ENCODE measurements at places on chromosomes 11 and 22.

DNA sequence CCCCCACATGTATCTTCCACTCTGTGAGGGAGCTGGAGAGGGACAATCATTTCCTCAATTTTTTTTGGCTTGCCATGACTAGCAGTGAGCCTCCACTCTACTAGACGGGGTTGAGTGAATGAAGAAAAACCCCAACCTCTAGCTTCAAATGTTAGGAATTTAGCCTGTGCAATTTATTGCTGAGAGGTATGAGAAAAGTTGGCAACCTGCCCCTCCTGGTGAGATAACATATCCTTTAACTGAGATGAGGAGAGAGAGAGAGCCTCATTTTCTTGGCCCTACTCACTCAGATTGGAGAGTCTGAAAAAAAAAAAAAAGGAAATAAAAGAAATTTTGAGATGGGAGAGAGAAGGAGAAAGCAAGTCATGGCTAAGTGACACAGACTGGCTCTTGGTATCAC lies 218.2 kb upstream of the CARD18 start:
- H3K27ac ChIP-seq = no peak overlapping the region
- H3K4me1 ChIP-seq = peaks cover 6% of the 10 kb centered on the region
- no peak for DNase-seq

GRCh38 chr22:47169801-47170140 lies 407.3 kb downstream of the TBC1D22A start:
- H3K27me3 ChIP-seq = peaks cover 1% of the 10 kb centered on the region
- no peak overlapping the region for H3K27ac ChIP-seq
- DNase-seq = no peak
- H3K4me3 ChIP-seq = no peak overlapping the region

- H3K4me3 ChIP-seq = no peak overlapping the region
- no peaks in the 10 kb centered on the region for H3K36me3 ChIP-seq
- no peak for DNase-seq
- peaks cover 8% of the 10 kb centered on the region for H3K4me1 ChIP-seq
- H3K27ac ChIP-seq = no peak overlapping the region
Observed at GRCh38 chr11:42239188-42239587, 779.7 kb upstream of the LRRC4C start.

DNA sequence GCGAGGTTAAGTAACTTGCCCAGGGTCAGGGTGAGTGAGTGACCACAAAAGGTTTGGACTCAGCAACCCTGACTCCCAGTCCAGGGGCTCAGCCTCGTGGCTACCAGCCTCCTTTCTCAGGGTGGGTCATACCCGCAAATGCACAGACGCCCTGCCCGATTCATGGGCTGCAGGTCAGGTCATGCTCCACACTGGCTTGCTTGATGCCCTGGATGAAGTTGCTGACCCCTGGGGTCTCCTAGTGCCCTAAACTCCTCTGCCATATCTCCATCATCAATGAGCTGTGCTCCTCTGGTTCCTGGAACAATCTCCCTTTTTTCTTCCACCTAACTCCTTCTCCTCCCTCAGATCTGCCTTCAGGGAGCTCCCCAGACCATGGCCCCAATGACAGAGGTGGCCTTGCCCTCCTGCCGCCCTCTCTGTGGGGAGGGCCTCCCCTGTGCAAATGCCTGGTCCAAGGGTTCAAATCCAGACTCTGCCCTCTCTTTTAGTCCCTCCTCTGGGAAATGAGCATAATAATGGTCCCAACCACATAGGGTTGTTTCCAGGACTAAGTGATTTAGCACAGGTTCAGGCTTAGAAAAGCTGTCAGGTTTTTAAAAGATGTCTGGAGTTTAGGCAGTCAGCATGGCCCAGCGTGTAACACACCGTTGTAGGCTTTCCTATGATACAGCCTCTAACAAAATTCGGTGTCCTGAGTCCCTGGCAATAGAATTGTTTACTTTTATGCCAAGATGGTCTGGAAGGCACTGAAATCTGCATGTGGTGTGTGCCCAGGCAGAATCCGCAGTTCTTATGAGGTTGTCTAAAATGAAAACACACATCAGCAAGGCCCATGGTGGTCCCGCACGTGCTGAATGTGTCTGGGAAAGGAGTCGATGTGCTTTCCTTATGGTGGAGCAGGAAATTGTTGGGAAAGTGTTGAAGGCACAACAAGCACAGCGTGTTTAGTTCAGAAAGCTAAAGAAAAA lies 63.6 kb downstream of the CD82 start:
- H3K4me3 ChIP-seq = no peak overlapping the region
- H3K27ac ChIP-seq = no peak overlapping the region
- DNase-seq = no peak
- H3K4me1 ChIP-seq = peaks cover 32% of the 10 kb centered on the region

- H3K27ac ChIP-seq = no peak overlapping the region
- H3K4me1 ChIP-seq = no peaks in the 10 kb centered on the region
- H3K36me3 ChIP-seq = no peaks in the 10 kb centered on the region
- no peaks in the 10 kb centered on the region for H3K27me3 ChIP-seq
- no peak overlapping the region for H3K4me3 ChIP-seq
Observed at GRCh38 chr11:106745941-106746340, 272.3 kb downstream of the GUCY1A2 start.

GRCh38 chr11:58654908-58655296 lies 32.4 kb downstream of the CNTF start:
- peaks cover 8% of the 10 kb centered on the region for H3K4me1 ChIP-seq
- H3K4me3 ChIP-seq = no peak overlapping the region
- H3K27ac ChIP-seq = no peak overlapping the region
- no peak for DNase-seq

DNA sequence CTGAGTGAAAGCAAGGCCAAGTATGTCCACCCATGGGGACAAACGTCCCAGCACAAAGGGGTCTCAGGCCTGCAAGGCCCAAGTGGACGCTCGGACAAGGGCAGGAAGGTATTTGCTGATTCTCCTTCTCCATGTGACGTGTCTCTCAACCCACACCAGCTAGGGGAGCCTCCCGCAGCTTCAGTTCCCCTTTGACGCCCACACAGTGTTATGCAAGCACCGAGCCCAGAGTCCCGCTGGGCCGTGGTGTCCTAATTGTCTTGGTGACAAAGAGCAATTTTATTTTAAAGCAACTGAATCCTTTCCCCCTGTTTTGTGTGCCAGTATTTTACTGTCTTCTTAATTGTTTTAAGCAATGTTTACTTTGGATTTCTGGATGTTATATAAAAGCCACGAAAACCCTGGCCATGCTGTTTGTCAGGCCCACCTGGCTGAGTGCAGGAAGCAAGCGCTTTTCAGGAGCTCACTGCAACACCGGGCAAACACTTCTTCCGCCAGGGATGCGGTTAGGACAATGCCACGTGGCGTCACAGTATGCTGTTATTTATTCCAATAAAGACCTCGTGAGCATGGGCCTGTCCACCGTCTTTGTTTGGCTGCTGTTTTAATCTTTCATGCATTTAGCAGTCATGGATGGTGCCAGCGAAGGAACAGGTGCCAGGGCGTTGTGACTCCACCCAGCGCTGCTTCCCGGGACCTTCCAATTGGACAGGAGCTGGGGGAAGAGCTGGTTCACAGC lies 8.2 kb upstream of the PARVG start:
- no peak overlapping the region for H3K4me3 ChIP-seq
- DNase-seq = no peak
- peaks cover 17% of the 10 kb centered on the region for H3K4me1 ChIP-seq
- H3K36me3 ChIP-seq = no peaks in the 10 kb centered on the region

DNA sequence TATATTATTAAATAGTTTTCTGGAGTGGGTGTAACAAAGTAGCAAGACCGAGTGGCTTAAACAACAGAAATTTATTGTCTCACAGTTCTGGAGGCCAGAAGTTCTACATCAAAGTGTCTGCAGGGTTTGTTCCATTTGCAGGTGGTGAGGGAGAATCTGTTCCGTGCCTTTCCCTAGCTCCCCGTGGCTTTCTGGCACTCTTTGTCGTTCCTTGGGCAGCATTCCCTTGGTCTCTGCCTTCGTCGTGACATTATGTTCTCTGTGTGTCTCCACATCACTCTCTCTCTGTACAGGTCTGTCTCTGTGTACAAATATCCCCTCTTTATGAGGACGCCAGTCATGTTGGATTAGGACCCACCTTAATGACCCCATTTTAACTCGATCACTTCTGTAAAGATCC lies 38.2 kb downstream of the LDLRAD3 start:
- no peak overlapping the region for H3K4me3 ChIP-seq
- no peaks in the 10 kb centered on the region for H3K27me3 ChIP-seq
- H3K27ac ChIP-seq = no peak overlapping the region
- H3K4me1 ChIP-seq = peaks cover 41% of the 10 kb centered on the region

All from neural crest cell (in vitro differentiated cells).